ENCODE measurements at places on chromosomes 13 and 19.

DNA sequence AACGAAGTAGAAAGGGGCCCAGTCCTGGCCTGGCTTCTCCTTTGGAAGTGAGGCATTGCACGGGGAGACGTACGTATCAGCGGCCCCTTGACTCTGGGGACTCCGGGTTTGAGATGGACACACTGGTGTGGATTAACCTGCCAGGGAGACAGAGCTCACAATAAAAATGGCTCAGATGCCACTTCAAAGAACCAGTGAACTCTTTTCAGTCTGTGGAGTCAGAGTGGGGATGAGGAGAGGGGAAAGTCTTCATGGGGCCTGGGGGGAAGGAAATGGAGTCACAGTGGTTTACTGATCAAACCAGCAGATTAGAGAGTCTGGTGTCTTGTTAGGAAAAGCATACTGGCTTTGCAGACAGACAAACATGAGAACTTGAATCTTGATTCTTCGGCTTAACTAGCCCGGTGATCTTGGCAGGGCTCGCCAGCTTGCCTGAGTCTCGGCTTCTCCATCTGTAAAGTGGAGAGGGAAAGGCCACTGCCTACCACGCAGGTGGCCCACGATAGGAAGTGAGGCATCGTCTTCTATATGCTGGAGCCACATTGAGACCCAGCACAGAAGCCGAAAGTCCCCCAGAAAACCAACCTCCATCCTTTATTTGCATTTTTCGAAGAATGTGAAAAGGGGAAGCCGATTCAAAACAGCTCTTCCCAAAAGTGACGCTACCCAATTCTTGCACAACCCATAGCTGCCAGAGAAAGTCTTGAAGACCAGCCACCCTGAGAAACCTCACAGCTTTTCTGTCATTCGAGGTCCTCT, at the start of gene FFAR1:
TSS of gene FFAR1 (plus strand) at position 732 of the 759 bp plus-strand sequence. CDS start 3,650 bp downstream, outside the sequence.
- no peaks in the 10 kb centered on the region for H3K36me3 ChIP-seq
- H3K4me3 ChIP-seq: no peak within 1 kb of the TSS
- H3K27ac ChIP-seq: no peak within 1 kb of the TSS
- no peak for ATAC-seq
- peaks cover 61% of the 10 kb centered on the region for H3K27me3 ChIP-seq

DNA sequence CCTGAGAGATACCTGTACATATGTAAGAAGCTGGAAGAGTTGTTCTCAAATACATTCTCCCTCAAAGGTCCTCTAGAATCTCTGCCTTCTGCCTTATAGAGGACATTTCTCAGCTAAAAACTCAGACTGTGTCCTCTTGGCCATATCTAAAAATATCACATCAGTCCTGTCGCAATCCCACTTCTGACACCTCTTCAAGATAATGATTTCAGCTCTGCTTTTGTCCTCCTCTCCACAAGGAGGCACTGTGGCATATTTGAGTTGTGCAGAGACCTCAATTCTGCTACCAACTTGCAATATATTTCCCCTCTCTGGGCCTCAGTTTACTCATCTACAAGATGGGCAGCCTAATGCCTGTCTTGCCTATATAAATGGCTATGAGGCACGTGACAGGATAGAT, 16.6 kb downstream of the ADAMTS10 start:
- H3K27me3 ChIP-seq: peaks cover 5% of the 10 kb centered on the region
- H3K36me3 ChIP-seq: no peaks in the 10 kb centered on the region
- no peak overlapping the region for H3K27ac ChIP-seq

DNA sequence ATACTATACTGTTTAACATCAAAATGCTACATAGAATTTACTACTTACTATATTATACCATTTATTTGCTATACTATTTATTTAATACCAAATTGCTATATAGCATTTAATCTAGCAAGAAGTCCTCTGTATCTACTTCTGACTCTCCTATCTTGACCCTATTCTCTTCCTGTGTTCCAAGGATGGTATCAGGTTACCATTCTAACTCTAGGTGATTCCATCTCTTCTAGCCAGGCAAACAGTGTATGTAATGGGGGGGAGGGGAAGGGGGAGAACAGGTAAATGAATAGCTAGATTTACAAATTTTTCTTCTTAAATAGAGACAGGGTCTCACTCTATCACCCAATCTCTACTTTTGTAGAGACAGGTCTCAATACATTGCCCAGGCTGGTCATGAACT, 200.3 kb downstream of the DIAPH3 start:
- no peak overlapping the region for H3K4me3 ChIP-seq
- no peaks in the 10 kb centered on the region for H3K4me1 ChIP-seq
- H3K36me3 ChIP-seq: no peaks in the 10 kb centered on the region
- H3K27me3 ChIP-seq: no peaks in the 10 kb centered on the region

DNA sequence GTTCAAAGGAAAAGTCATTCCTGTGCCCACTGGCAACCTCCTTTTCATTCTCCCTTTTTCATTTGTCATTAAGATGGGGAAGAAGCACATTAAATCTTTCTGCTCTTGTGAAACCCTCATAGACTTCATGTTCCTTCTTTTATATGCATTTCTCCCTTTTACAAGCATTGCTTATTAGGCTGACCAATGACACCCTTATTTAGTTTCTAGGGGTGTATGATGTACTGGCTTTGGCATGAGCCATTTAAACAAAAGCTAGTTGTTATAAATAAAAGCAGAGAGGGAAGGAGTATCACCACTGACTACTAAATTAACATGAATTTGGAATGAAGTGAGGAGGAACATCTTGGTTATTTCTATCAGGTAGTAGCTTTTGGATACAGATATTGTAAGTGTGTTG, 68.2 kb upstream of the PCDH9 start:
- H3K4me1 ChIP-seq: no peaks in the 10 kb centered on the region
- ATAC-seq: no peak
- H3K4me3 ChIP-seq: no peak overlapping the region
- H3K27me3 ChIP-seq: no peaks in the 10 kb centered on the region

DNA sequence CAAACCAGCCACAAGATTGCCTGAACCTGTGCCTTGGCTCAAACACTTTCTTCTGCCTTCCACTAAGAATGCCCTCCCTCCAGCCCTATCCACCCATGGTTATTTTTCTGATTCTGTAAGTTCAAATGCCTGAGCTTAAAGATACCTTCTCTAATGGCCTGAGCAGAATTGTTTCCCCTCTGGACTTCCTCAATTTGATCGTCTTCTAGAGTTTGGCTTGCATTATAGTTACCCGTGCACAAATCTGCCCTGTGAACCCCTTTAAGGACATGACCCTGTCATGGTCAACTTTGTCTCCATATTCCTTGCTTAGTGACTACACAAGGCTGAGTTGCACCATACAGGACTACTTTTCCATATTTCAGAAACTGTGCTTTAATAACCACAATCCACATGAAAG, 481.0 kb downstream of the FOXO1 start:
- H3K27ac ChIP-seq: no peak overlapping the region
- H3K4me3 ChIP-seq: no peak overlapping the region
- ATAC-seq: no peak

- H3K4me3 ChIP-seq: no peak overlapping the region
- no peaks in the 10 kb centered on the region for H3K4me1 ChIP-seq
- no peak for ATAC-seq
- no peak overlapping the region for H3K27ac ChIP-seq
Observed at GRCh38 chr13:102688306-102688973, 6.4 kb downstream of the METTL21C start.

DNA sequence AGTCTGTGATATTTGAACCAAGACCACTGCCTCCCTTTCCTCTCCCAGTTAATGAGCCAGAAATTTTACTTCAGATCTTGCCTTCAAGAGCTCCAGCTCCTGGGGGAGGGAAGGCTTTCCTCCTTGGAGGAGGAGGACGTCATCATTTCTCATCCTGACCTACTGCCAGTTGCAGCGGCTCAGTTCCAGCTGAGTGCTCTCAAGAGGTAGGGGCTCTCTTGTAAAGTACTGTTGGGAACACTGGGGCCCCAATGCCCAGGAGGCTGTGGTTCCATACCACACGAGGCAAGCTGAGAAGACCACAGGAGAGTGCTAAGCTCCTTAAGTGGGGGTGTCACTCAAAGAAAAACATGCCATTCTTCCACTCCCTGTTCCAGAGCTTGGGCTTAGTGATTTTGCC, 36.2 kb downstream of the METTL21C start:
- ATAC-seq: no peak
- peaks cover 82% of the 10 kb centered on the region for H3K36me3 ChIP-seq
- no peaks in the 10 kb centered on the region for H3K27me3 ChIP-seq

DNA sequence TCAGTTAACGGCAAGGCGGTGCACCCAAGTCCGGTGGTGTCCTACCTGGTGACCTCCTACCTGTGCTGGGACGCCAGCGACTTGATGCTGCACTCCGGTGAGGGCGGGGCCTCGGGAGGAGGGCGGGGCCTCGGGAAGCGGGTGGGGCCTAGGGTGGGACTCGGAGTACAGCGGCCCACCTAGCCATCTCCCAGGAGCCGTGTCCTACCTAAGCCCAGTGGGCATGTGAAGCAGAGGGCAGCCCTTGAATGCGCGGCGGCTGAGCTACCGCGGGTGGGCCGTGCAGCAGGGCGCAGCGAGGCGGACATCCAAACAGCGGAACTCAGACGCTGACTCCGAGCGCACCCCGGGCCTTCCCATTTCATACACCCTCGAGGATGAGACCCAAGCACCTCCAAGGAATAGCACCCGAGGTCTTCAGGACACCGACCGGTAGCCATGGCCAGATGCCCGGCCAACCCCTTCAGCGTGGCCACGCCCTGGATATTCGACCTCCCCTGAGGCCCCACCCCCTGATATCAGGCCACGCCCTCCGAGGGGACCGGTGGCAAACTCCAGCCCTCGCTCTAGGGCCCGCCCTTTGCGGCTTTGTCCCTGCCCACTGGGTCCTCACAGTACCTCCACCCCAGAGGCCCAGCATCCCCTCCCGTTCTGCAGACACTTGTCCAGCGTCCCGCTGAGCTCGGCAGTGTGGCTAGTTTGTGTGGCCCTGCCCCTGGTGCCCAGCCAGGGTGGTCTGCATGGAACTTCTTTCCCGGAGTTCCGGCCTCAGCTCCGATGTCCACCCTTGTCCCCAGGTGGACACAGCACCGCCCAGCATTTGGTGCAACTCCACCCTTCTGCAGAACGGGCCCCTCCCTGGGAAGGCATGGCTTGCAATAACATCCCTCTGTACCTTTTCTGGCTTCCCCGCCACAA, 5.4 kb downstream of the KLK1 start:
- H3K27ac ChIP-seq: no peak overlapping the region
- no peak overlapping the region for H3K4me3 ChIP-seq
- peaks cover 19% of the 10 kb centered on the region for H3K4me1 ChIP-seq
- no peak for ATAC-seq
- H3K27me3 ChIP-seq: peaks cover 98% of the 10 kb centered on the region

DNA sequence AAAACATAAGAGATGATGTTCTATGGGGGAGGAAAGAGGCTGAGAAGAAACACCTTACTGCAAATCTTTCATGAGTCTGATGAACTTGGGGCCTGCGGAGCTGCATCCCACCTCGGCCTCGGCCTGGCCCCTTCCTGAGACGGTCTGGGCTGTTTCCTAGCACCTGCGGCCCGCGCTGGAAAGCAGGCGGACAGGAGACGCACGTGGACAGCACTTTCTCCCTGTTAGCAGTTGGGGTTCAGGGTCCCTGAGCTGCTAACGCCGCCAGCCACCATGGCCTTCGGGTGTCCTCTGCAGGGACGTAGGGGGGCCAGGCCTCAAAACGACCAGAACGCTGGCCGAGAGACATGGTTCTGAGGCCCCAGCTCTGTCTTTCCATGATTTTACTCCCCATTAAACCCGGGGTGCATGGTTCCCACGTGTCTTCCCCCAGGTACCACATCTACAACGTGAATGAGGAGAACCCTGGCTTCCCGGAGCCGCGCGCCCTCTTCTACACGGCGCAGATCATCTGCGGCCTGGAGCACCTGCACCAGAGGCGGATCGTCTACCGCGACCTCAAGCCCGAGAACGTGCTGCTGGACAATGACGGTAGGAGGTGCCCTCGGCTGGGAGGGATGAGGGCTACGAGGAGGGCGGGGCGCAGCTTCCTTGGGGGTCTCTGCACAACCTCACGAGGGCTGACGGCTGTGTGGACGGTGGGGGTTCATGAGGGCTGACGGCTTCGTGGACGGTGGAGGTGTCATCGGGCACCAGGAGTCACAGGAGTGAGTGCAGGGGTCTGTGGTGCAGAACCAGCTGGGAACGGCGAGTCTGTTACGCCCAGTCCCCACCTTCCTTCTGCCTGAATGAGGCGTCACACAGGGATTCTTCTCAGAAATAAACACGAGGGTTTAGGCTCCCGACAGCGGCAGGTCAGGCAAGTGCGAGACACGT, 4.3 kb downstream of the GRK1 start:
- no peaks in the 10 kb centered on the region for H3K36me3 ChIP-seq
- H3K4me1 ChIP-seq: no peaks in the 10 kb centered on the region
- no peak overlapping the region for H3K4me3 ChIP-seq
- ATAC-seq: no peak
- H3K27ac ChIP-seq: no peak overlapping the region

- H3K27me3 ChIP-seq: no peaks in the 10 kb centered on the region
- no peak overlapping the region for H3K4me3 ChIP-seq
- H3K36me3 ChIP-seq: no peaks in the 10 kb centered on the region
- no peak for ATAC-seq
- no peak overlapping the region for H3K27ac ChIP-seq
- H3K4me1 ChIP-seq: no peaks in the 10 kb centered on the region
Observed at GRCh38 chr13:29801737-29802305, 48.6 kb downstream of the UBL3 start.

DNA sequence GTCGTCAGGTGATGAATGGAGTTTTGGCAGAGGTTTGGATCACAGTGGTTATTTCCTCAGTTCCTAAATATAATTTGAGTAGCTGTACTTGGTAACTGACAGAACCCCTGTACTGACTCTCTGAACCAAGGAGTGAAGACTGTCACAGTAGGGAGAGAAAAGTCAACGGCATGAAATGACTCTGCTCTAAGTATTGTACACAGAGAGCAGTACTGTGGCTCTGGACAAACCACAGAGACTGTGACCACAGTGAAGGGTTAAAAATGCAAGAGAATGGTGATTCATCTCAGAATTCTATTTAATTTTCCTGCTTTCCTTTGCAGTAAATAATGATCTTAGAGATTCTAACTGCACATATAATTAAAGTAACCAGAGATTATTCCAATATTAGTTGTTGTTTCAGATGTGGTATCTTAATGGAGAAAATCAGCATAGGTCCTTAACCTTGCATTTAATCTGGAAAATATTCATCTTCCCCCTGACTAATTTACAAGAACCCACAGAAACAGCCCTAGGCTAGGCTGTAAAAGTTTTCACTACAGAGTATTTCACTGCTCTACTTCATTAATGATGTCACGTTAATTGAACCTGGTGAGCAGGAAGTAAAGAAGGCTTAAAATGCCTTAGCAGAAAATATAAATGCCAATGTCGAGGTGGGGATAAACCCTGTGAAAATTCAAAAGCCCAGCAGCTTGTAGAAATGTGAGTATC, 221.9 kb downstream of the LIG4 start:
- H3K27ac ChIP-seq: no peak overlapping the region
- no peaks in the 10 kb centered on the region for H3K27me3 ChIP-seq
- no peaks in the 10 kb centered on the region for H3K36me3 ChIP-seq
- H3K4me3 ChIP-seq: no peak overlapping the region
- H3K4me1 ChIP-seq: no peaks in the 10 kb centered on the region

- no peaks in the 10 kb centered on the region for H3K4me1 ChIP-seq
- H3K36me3 ChIP-seq: no peaks in the 10 kb centered on the region
- no peak overlapping the region for H3K27ac ChIP-seq
Observed at GRCh38 chr13:60210510-60211330, 47.0 kb upstream of the DIAPH3 start.
